Fibroblast of skin of left quadriceps (primary cell): ENCODE measurements at places on chromosomes 12 and 14.

DNA sequence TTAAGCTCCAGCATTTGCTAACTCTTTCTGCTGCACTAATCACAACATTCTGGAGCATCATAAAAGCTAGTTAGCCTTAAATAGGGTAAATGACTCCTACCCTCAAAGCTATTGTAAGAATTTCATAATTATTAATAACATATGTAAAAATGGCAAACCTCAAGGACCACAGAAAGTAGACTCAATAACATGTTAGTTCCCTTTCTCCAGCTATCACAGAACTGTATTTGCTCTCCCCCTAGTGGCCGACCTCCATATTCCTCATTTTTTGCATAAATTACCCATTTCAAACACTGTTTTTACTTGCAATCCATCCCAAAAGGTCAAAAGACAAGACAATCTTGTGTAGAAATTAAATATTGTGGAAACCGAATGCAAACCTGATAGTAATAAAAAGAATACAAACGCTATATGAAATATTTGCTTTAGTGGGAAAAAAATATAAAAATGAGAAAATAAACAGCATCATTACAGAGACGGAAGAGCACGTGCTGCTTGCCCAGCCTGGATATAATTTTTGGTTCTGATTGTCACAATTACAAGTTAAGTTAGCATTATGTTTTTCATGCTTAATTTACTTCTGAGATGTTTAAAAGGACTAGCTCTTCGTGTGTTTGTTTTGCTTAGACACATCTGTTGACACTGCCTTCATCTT lies 97.9 kb downstream of the RERGL start:
- peak; percentile 61 for DNase-seq

DNA sequence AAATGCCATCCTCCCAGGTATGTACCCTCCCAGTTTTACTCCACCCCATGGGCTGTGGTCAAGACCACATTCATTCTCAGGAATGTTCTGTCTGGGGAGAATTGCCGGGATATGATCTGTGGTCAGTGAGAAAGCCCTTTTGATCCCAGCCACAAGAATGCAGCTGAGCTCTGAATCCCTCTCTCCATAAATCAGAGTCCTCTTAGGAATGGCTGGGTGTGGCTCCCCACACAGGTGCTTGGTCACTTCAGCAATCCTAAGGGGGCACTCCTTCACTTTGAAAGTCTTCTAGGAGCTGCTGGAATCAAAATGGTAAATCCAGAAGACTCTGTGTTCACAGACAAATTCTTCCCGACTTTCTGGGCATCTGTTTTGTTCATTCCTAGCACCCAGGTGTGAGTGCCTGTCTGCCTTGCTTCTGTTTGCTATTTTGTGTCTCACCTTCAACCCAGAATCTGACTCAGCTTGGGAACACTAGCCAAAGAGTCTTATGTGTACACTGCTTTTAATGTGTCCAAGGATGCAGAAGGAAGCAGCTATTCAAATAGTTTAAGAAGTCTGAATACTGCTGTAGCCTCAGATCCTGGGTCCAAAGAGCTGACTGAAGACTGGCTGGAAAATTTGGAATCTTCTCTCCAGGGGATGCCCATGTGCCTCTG lies 144.6 kb upstream of the CDKN3 start:
- peak; percentile 24 for DNase-seq

GRCh38 chr12:114680604-114681069 lies 3.3 kb downstream of the TBX3 start:
- no peak for DNase-seq

GRCh38 chr14:47223656-47224055 lies 451.7 kb downstream of the MDGA2 start:
- no peak for DNase-seq

GRCh38 chr12:79678306-79678705 lies 12.5 kb downstream of the PAWR start:
- DNase-seq = no peak

DNA sequence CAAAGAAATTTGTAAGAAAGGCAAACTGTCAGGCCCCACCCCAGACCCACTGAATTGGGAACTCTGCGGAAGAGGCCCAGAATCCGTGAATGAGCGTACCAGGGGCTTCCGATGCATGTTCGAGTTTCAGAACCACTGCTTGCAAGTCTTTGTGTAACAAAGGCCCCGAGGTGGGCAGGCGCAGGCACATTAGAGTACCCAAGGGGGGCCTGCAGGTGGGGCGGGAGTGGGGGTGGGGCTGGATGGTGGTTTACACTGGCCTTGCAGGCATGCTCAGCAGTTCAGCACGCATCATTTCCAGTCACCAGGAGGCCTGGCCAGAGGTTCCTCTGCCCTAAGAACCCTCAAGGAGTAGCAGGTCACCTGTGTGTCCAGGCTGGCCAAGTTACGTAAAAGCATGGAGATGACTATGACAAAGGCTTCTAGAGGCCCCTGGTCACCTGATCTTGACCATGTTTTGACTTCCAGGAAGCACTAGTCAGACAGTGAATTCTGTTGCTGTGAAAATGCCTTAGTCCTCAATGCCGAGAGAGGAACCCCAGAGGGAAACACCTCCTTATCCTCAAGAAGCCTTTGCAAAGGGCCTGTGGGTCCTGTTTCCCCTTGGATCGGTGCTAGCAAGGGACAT lies 33.2 kb upstream of the IRF2BPL start:
- no peak for DNase-seq

GRCh38 chr12:43501703-43502102 lies 50.3 kb downstream of the ADAMTS20 start:
- peak; percentile 9 for DNase-seq

DNA sequence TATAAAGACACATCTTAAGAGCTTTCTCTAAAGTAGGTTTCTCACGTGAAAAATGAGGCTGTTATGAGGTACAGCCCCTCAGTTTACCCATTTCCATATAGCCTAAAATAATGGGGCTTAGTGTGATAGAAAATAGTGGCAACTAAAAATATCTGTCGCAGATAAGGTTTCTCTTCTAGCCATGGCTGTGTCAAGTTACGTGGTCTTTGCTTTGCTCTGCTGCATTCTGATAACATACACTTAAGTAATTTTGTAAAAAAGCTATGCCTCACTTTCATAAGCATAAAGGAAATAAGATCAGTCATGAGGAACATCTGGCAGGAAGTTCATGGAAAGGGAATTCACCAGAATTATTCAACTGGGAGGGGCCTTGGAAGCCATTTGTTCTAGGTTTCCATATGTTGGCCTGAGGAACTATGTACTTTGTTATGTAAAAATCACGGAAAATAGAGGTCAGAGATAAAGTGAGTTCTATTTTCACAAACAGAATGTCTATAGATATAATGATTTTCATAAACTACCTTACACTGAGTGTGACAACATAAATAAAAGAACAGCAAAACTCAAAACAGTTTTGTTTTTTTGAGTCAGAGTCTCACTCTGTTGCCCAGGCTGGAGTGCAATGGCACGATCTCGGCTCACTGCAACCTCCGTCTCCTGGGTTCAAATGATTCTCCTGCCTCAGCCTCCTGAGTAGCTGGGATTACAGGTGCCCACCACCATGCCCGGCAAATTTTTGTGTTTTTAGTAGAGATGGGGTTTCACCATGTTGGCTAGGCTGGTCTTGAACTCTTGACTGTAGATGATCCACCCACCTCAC lies 195.6 kb upstream of the KRR1 start:
- DNase-seq = peak; percentile 57

GRCh38 chr12:111197376-111197944 lies 171.4 kb downstream of the PHETA1 start:
- DNase-seq = no peak

- DNase-seq = no peak
These were observed 180.6 kb upstream of the CAND1 start for GRCh38 chr12:67088401-67089118.

- DNase-seq = no peak
These were observed 23.4 kb upstream of the BEGAIN start for GRCh38 chr14:100610511-100611217.

DNA sequence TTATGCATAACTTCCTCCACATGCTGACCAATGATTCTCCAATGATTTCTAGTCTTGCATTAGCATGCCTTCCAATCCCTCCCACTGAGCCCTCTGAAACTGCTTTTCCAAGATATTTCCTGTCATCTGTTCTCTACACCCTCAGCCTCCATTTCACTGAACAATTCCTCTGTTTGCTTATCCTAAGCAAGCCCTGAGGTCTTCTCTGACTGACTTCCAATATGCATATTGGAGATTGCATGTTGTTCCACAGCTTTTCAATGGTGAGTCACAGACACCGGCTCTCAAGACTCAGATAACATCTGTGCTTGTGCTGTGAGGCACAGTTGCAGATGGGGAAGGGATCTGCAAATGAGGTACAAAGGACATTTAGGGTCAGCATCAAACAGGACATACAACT lies 141.0 kb downstream of the SLC16A7 start:
- peak; percentile 95 for DNase-seq

DNA sequence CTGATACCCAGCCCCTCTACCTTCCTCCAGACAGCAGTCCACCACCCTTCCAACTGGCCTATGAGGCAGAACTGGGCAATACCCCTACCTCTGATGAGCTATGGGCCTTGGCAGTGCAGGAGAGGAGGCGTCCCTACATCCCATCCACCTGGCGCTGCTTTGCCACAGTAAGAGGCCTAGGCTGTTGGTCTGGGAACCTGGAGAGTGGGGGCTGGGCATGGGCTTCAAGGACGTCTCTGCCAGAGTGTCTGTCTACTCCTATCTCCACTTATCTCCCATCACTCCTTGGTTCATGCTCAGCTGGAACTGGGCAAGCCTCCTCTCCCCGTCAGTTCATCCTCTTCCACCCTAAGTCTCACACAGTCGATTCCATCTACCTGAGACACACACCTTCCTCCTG lies 6.5 kb downstream of the AMHR2 start:
- no peak for DNase-seq

GRCh38 chr12:67459578-67459977 lies 189.0 kb upstream of the DYRK2 start:
- no peak for DNase-seq

GRCh38 chr14:31261859-31262731 lies 54.5 kb upstream of the HECTD1 start:
- no peak for DNase-seq

DNA sequence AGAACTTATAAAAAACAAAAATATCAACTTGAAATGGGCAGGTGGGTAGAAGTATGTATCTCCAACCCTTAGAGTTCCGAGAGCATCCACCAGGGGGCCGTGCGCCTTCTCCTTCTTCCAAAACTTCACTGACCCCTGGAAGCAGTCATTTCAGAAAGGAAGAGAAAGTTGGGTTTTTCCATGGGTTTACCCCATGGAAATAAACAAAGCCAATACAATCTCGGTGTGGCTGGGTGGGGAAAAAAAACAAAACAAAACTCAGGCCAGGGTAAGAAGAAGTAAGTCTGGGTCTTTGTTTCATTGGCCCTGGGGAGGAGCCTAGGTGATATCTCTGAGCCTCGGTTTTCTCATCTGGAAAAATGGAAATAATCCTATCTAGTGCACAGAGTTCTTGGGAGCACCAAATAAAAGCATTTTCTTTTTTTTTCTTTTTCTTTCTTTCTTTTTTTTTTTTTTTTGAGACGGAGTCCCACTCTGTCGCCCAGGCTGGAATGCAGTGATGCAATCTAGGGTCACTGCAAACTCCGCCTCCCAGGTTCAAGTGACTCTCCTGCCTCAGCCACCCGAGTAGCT lies 33.6 kb upstream of the HNF1A start:
- peak; percentile 8 for DNase-seq

DNA sequence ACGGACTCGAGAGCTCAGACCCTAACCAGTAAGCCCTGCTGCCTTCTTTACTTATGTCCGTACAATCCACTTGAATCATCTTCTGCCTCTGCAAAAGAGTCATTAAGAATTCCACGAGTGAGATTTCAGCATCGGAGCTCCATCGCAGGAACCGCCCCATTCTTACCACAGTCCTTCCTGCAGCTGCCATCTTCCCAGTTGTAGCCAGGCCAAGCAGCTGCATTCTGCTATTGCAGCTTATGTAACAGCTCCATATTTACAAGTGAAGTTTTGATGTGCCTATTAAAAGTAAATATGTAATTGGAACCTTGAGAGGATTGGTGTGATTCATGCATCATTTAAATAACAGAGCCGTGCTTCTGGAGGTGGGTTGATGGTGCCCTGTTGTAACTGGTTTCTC lies 157.4 kb downstream of the KICS2 start:
- DNase-seq = no peak

DNA sequence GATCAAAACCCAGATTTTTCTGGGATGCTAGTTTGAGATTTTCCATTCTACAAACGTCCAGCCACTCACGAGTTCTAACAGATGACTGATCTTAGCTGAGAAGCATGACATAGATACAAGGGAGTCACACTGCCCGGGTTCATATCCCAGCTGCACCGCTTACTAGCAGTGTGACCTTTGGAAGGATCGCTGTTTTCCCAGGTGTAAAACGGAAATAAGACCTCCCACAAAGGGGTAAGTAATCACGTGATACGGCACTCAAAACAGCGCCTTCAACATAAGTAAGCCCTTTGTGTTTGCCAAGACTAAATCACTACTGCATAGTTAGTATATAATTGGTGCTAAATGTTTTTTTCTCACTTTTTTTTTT lies 624 bp upstream of the PWP1 start:
- no peak for DNase-seq

- peak; percentile 73 for DNase-seq
These were observed 9.8 kb upstream of the RIMKLB start for GRCh38 chr12:8687846-8688601.

DNA sequence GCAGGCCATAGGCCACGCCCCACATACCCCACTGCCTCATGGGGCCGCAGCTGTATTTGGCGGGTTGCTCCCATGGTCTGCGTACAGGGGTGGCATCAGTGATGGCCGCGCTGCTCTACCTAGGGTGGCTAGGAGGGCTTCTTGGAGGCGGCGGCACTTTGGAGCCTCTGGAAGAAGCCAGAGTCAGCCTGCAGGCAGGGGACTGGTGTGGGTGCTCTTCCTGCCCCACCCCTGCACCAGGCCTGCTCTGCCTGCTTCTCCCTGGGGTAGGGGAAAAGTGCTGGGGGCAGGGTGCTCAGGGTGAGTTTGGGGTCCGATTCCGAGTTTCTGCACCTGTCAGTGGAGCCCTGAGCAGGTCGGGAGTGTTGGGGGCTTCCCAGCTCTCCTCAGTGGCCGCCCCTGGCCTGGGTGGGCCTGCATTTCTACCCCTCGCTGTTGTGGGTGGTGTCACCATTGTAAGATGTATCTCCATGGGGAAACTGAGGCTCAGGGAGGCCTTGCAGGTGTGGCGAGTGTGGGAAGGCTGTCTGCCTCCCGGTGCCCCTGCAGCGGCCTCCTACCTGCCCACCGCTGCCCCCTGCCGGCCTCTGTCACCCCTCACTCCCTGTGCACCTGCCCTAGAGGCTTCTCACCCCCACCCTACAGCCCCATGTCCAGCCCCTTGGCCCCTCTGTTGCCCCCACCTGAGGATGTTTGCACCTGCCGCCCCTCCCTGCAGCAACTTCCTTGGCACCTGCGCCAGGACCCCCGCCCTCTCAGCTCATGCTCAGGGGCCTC lies 5.5 kb downstream of the CEP170B start:
- no peak for DNase-seq

GRCh38 chr12:52870361-52871290 lies 21.8 kb upstream of the KRT78 start:
- DNase-seq = no peak
